ENCODE measurements at places on chromosomes 2 and 18.
A peak's percentile ranks its signal among the peaks of the same experiment; 100 is the strongest.

GRCh38 chr2:201471732-201472393, 20.3 kb downstream of the STRADB start:
- DNase-seq, result peak; percentile 83

DNA sequence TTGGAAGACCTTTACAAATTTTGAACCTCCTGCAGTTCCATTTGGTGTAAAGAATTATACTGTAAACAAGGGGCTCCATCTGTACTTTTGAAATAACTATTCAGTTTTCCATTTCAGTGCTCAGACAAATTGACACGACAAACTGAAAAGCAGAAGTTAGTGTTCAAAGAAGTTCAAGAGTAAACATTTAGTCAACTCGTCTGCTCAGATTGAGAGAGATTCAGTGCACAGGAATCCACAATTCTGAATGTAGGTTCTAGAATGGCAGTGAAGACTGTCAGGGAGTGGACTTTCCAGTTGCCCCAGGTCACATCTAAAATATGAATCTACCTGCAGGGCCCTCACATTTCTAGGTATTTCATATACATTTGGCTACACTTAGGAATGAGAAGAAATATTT, 322.3 kb upstream of the TCF4 start:
- no peak for DNase-seq

GRCh38 chr18:10074110-10074509, 160.3 kb downstream of the VAPA start:
- DNase-seq, result peak; percentile 29

DNA sequence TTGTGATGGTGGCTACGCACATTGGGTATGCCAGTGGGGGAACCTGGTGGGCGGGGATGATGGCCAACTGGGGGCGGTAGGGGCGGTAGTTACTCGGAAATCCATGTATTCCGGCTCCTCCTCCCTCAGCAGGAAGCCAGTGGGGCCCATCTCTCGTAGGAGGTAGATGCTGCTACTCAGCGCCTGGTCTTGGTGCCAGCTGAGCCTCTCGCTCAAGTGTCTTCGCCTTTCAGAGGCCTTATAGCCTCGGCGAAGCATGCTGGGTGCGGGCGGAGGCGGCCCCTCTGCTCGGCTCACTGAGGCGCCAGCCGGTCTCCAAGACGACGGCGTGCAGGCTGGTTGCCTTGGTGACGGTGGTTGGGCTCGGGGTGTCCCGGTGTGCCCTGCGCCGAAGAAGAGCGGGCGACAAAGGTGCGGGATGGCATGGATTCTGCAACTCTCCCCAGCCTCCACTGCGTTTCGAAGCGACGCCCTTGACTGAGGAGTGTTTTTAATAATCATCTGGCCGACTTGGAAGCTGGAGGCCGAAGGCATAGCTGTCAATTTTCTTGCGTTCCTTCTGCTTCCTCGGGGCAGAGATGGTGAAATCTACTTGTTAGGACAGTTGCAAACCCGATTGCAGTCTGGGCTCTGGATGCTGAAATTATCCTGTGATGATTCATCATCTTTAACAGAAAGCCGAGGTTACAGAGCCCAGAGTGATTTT, at the start of gene ZSWIM2:
Gene ZSWIM2 (minus strand): TSS at position 298 of the 706 bp plus-strand sequence. CDS start 40 bp downstream, at position 258.
- DNase-seq, result peak; percentile 98

DNA sequence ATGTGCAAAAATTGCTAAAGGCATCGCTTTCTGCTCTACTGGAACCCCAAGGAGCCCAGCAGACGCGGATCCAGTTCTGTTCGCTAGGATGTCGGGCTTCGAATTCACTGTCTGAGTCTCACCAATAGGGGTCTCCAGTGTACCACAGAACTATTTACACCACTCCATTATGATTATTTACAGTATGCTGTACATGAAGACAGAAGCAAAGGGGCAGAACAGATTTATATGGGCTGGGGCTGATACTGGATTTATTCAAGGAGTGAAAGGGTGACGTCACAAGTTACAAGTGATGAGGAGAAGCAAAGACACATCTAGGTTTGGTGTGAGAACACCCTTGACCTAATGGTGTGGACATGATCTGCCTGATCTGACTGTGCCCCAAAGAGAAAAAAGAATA, 185.3 kb upstream of the ATP5MC3 start:
- DNase-seq, result peak; percentile 50

DNA sequence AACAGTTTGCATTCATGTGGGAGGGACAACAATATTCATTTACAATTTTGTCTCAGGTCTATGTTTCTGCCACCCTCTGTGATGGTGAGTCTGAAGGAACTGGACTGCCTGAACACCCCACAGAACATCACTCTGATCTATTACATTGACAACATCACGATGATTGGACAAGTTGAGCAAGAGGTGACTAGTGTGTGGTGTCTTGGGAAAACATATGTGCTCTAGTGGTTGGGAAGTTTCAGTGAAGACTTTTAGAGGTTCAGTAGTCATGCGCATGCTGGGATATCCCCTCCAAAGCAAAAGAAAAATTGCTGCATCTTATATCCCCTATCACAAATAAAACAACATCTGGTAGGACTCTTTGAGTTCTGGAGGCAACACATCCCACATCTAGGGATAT, 18.6 kb upstream of the CTLA4 start:
- DNase-seq, result no peak

DNA sequence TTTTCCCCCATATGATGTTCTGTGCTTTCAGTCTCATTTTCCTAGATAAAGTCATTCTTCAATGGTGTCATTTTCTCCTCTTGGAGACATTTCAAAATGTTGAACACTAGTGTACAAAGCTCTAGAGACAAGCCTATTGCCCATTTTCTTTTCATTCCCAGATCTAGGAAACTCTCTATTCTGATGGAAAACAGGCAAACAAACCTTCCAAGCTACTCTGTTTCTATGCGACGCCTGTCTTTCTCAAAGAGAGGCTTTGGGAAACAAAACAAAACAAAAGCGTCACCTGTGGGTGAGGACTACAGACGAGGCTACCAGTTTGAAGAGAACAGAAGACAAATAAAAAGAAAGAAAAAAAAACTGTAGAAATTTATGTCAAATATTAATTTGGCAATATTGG, 311.0 kb downstream of the CBLN2 start:
- DNase-seq, result no peak

DNA sequence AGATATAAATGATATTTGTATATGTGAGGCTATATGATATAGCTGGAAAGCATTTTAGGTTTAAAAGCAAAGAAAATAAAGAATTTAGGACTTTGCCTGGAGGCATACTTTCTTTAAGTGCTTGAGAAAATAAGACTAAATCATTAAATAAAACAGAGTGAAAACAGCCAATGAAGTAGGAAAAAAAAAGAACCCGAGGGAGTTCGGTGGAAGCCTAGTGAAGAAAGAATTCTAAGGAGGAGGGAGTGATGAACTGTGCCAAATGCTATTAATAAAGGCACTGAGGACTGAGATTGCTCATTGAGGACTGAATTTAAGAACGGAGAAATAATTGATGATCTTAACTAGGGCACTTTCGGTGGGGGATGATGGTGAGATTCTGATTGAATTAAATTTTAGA, 573.5 kb downstream of the DSC3 start:
- DNase-seq, result no peak

DNA sequence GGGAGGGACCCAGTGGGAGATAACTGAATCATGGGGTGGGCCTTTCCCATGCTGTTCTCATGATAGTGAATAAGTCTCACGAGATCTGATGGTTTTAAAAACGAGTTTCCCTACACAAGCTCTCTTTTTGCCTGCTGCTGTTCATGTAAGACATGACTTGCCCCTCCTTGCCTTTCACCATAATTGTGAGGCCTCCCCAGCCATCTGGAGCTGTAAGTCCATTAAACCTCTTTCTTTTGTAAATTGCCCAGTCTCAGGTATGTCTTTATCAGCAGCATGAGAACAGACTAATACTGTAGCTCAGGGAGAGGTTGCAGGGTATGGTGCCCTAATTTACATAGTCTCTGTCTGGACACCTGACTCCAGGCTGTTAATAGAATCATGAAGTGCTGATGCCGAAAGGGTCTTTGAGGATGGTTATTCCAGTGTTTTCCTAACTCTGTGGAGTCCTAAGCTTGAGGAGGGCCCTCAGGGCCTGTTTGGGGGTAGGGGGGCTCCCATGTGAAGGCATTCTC, 343.2 kb downstream of the ALK start:
- DNase-seq, result no peak

DNA sequence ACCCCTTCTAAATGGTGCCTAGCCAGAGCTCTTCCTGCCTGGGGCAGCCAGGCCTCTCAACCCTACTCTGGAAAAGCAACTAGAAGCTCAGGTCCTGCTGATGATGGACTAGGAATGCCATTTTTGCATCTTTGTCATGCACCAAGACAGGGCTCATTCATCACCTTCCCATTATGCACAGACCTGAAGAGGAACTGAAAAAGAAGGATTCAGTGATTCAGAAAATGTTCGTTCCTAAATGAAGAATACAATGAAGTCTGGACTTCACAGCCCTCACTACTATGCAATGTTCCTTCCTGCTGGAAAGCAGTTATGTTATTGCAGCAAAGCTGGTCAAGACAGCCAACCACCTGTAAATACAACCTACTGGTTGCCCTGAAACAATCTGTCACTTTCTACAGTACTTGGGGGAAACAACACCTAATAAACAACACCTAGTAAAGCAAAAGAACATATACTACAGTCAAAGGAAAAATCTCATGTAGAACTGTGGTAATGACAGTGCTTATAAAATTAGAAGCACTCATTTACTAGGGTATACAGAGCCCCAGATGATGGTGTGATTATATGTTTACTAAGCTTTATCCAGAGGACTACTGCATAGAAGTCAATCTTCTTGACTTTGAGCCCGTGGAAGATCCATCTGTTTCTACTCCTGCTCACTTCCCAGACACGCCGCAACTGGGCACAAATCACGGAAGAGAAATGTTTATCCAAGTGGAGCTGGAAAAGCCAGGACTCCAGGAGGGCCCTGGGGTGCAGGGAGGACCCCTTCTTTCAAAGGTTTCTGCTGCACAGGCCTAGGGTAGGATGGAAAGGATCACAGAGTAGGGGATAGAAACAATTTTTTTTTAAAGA, 103.1 kb upstream of the THOC1 start:
- peak; percentile 36 for DNase-seq

DNA sequence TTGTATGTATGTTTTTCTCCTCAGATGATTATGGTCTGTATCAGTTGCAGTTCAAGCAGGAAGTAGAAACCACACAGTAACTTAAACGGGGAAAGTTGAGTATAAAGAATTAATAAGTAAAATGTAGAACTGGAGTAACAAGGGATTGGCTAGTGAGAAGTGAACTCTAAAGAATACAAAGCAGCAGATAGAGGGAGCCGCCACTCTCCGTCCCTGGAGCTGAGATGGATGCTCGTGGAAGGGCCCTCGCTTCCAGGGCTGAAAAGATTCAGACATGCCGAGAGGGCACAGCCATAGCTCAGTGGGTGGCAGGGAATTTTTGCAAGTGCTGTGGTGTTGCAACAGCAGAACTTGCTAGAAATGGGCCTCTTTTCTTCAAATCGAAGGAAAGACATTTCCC, 155.8 kb downstream of the COL6A3 start:
- DNase-seq, result peak; percentile 77

GRCh38 chr2:237348281-237348865, 65.6 kb downstream of the COL6A3 start:
- DNase-seq, result no peak

GRCh38 chr2:147913701-147914480, 69.1 kb downstream of the ACVR2A start:
- peak; percentile 7 for DNase-seq

DNA sequence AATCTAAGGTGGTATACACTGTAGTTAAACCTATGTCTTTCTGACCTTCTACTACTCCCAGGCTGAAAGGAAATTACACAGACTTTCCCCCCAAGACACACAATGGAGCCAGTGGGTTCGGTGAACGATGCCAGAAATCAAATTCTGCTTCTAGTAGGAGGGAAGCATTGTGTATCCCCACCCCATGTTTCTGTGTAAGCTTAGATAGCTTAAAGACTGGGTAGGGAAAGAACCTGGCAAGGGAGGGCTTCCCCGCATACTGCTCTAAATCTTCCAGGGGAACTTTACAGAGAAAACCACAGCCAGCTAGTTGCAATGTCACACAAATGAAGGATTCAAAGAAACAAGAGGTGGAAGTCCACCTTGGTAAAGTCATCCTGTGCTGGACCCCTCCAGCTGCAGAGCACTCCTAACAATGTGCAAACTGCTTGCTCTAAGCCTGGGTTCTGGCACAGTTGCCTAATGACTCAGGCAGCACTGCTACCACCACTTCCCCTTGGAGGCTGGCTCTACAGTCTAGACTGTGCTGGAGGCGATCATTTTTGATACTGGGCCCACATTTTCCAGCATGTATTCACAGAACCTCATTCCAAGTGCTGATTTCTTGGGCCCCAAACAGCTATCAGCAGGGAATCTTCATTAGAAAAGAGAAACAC, 47.5 kb downstream of the TRIB2 start:
- DNase-seq, result peak; percentile 81

DNA sequence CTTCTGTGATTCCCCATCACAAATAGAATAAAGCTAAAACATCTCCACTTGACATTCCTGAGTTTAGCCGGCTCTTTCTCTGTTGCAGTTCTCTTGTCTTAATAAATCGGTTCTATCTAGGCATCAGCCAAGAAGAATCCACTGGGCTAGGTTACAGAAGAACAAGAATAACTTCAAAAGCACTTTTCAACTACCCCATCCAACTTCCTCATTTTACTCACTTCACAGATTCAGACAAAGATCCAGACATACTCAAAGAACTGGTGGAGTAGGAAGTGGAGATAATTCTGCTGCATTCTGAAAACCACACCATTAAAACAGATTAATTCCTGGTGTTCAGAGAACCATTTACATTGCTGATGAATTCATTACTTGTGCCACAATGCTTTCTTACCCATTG, 9.6 kb upstream of the ALPK2 start:
- DNase-seq, result peak; percentile 50

GRCh38 chr2:181892799-181893435, 1.4 kb downstream of the ITPRID2 start:
- DNase-seq, result peak; percentile 56

GRCh38 chr2:224586127-224586695, 1.0 kb upstream of the CUL3 start:
- DNase-seq, result no peak
